ENCODE measurements at places on chromosomes 6 and 20.

- DNase-seq = no peak
Observed at GRCh38 chr6:113971741-113972140, 793 bp upstream of the HDAC2 start.

DNA sequence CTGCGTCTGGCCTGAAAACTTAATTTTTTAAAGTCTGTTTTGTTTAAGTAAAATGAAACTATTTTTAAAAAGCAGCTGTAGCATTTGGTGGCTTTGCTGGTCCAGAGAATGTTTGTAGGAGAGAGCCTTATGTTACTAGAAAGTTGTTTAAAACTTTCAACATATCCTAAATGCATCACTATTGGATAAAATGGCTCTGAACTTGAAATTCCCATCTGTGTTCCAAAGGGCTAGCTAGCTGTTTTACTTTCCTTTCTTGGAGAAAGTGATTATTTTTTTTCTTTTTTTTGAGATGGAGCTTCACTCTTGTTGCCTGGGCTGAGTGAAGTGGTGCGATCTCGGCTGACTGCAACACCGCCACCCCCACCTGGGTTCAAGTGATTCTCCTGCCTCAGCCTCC is 2.5 kb downstream of the SYNJ2 start:
- no peak for DNase-seq

DNA sequence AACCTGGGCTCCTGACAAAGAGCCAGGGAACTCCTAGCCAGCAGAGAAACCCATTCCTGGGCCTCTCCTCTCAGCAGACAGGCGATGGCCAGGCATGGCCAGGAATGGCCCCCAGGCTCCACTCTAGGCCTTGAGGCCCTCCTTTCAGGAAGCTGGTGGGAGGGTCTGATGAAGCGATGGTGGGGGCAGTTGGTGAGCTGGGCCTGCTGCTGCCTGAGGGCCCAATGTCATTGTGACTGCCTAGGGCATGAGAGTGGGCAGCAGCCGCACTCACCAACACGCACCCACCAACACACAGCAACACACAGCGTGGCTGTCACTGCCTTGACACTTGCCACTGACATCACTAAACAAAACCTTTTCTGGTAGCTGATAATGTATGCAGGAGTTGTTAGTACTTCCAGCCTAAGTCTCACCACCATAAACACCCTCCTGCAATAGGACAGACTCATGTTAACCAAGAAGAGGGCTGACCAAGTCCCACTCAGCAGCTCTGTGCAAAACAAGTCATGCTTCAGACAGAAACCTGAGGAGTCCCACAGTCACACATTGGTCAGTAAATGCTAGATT is 69.3 kb downstream of the ABHD12 start:
- no peak for DNase-seq

DNA sequence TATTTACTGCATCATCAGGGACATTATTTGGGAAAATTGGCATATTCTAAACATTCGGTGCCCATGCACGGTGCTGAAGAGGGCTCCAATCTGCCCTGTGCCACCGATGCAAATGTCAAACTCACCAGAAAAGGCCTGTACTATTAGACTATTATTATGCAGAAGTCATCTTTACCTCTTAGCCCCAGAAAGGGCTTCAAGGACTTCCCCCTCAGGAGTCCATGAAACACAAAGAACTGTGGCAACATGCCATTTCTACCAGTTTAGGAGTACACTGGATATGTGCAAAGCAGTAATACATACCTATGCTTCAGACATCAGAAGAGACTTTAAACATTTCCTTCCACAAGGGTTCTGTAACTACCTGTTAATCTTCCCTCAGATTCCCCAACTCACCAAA is 8.6 kb downstream of the DIDO1 start:
- DNase-seq = no peak

DNA sequence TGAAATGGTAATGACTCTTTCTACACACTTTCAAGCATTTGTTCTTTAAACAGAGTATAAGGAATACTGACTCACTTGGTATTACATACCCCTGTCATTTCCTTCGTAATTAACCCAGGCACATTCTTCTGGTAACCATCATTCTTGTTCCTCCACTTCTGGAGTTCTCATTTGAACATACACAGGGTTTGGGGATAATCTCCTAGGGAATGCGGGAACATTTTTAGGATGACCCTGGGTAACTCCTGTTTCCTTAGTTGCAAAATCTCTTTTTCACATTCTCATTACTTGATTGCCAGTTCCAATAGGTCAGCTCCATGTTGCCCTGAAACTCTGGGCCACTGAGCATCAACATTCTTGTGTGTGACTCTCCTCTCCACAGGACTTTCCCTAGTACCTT is 51.5 kb upstream of the E2F3 start:
- DNase-seq = no peak

DNA sequence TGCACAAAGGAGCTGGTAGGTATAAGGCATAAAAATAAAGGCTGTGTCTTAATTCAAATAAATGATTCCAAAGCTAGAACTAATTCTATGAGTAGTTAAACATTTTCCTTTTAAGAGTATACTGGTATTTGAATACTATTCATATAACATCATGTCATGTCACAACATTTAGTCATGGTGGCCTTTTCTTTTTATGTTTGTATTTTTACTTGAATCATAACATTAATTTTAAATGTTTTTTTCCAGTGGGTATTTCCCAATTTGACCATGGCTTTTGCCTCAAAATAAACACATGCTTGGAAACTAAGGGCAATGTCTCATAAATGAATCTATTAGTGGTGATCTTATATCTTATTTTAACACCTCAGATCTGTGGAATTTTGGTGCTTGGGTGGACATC is 177.1 kb downstream of the CD109 start:
- DNase-seq = no peak

DNA sequence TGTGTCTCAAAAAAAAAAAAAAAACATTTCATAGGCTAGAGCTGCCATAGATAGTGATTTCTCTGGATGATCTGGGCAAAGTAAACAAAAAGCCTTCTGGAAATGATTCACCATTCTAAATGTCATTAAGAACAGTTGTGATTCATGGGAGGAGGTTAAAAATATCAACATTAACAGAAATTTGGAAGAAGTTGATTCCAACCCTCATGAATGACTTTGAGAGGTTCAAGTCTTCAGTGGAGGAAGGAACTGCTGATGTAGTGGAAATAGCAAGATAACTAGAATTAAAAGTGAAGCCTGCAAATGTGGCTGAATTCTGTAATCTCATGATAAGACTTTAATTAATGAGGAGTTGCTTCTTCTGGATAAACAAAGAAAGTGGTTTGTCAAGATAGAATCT is 26.8 kb upstream of the MMP24 start:
- DNase-seq = no peak
